ENCODE measurements at places on chromosomes 12 and 14.

DNA sequence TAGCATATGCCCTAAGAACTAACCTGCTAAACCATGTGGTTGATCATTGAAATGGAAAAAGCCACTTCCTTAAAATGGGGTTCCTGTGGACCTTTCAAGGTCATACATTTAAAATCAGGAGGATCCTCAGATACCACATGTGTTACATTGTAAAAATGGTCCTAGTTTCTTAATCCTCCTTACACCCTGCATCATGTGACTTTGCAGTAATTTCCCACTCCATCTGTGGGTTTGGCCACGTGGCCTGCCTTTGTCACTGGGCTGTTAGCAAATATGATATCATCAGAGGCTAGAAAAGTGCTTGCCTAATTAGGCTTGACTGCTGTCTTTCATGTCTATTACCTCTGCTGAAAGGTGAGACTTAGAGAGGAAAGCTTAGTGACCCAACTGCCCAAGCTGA, 70.7 kb downstream of the CMKLR1 start:
- DNase-seq = no peak

- DNase-seq = no peak
Measured at GRCh38 chr14:65548878-65549277, 136.3 kb downstream of the FUT8 start.

DNA sequence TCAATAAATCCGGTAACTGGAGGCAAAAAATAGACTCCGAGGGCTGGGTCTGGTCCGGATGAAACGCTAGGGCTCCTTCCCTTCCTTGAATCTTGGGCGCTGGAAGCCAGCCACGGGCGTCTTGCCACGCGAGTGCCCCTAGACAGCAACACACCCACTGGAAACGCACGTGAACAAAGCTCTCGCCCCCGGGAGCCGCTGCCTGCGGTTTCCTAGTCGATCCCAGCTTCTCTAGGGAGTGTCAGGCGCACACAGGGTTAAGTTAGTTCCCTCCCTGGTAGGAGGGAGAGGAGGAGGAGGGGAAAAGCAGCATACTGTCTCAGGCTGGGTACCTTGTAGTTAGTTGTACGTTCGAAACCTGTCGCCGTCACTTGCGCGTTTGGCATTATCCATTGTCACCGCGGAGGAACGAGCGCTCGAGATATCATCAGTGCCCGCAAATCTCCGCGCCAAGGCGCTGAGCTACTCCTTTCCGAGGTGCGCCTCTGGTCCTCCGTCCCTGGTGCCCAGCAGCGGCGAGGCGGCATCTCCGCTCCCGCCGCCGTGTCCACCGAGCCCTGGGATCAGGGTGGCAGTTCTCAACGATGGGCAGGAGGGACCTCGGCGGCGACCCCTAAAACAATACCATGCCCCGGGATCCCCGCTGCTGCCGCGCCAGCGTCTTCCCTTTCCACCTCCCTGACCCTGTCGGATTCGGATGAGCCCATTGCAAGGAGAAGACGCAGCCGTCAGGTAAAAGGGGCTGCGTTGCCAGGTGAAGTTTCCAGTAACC, at the start of gene FLRT2:
FLRT2 (plus strand) TSS at position 342 of the 772 bp plus-strand sequence. CDS start 91,371 bp downstream, outside the sequence.
- DNase-seq = no peak

DNA sequence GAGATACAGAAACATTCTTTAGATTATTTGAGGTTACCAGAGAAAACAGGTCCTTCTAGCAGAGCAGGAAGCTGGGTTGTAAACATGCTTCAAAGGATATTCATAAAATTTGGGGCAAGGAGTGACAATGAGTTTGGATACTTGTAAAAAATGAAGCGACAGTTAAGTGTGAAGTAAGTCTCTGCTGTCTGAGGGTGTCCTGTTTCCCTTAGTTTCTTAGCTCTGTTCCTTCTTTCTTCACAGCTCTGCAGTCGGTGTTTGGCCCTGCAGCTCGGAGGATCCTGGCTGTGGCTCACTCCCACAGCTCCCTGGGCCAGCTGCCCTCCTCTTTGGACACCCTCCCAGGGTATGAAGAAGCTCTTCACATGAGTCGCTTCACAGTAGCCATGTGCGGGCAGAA, 10.8 kb downstream of the TMEM52B start:
- DNase-seq = no peak

GRCh38 chr14:60254176-60254575, 5.2 kb downstream of the PPM1A start:
- no peak for DNase-seq

All from RKO (cell line).